ENCODE measurements at places on chromosomes 13 and 19. TPM values are rescaled to one million over a fixed set of nuclear protein-coding genes. Genes with fewer than 3 reads are reported as not detected.

Gene SIGLEC7
- not detected for total RNA-seq

Gene CAMSAP3
- 0.34 TPM for total RNA-seq

Gene LTBP4
- 58.3 TPM for total RNA-seq

Gene CEACAM19
- total RNA-seq: 0.78 TPM

Gene EBI3
- total RNA-seq: 28.1 TPM

Gene F7
- total RNA-seq: not detected

Gene SLC17A7
- 0.15 TPM for total RNA-seq

Gene TMEM145
- total RNA-seq: not detected

Gene ZNF491
- total RNA-seq: 0.44 TPM

Gene LIM2
- total RNA-seq: not detected

Gene CYP2S1
- total RNA-seq: 0.73 TPM

Gene NXNL1
- not detected for total RNA-seq

Gene NCAN
- total RNA-seq: not detected

Gene CACNG7
- not detected for total RNA-seq

Gene ZNF790
- total RNA-seq: 5.7 TPM

Gene ZNF382
- 12.6 TPM for total RNA-seq

Gene ARHGEF1
- 664 TPM for total RNA-seq

Gene NKPD1
- total RNA-seq: 0.22 TPM

Gene ZNF442
- total RNA-seq: 1.1 TPM

Gene EFNA2
- total RNA-seq: not detected

Gene TUBA3C
- total RNA-seq: not detected

Gene TNNT1
- total RNA-seq: not detected

Gene LHB
- not detected for total RNA-seq

Gene TICAM1
- 25.9 TPM for total RNA-seq

Gene CA11
- total RNA-seq: 6.6 TPM

Gene CYP4F8
- total RNA-seq: not detected

Gene MAG
- 0.32 TPM for total RNA-seq

Gene VWA8
- 17.1 TPM for total RNA-seq

Gene ATP1A3
- total RNA-seq: 0.95 TPM

Gene SLC25A41
- 0.44 TPM for total RNA-seq

Gene EPSTI1
- total RNA-seq: 121 TPM

Gene FFAR1
- total RNA-seq: 0.07 TPM

Gene TNNI3
- total RNA-seq: 0.63 TPM

Gene IGFL1
- not detected for total RNA-seq

Gene PALM
- total RNA-seq: not detected

Gene CDC37
- total RNA-seq: 253 TPM

Gene POU2F2
- total RNA-seq: 42.8 TPM

Gene PLIN5
- total RNA-seq: not detected

Gene ZNF724
- total RNA-seq: 10.1 TPM

Gene STOML3
- not detected for total RNA-seq

Gene IGSF23
- total RNA-seq: not detected

Gene PTGIR
- total RNA-seq: 135 TPM

Gene FCGBP
- 18.0 TPM for total RNA-seq

Gene PRX
- 0.68 TPM for total RNA-seq

Gene ACER1
- 0.76 TPM for total RNA-seq

Gene LAIR1
- total RNA-seq: 99.5 TPM

Gene NTF4
- not detected for total RNA-seq

Gene NDUFA13
- 389 TPM for total RNA-seq

Gene KCNRG
- 0.59 TPM for total RNA-seq

Gene TMEM38A
- 0.59 TPM for total RNA-seq

Gene GPR12
- not detected for total RNA-seq

All from T-helper 1 cell treated with Interleukin-12 subunit alpha and Interleukin-12 subunit beta and Interleukin-4 antibody, amounts not matched to agents 30 ng/mL and 1 ng/mL, for 36 hours (primary cell).